ENCODE measurements at places on chromosomes 7 and 10.

GRCh38 chr7:121945066-121945465 lies 72.1 kb downstream of the PTPRZ1 start:
- DNase-seq, result no peak

DNA sequence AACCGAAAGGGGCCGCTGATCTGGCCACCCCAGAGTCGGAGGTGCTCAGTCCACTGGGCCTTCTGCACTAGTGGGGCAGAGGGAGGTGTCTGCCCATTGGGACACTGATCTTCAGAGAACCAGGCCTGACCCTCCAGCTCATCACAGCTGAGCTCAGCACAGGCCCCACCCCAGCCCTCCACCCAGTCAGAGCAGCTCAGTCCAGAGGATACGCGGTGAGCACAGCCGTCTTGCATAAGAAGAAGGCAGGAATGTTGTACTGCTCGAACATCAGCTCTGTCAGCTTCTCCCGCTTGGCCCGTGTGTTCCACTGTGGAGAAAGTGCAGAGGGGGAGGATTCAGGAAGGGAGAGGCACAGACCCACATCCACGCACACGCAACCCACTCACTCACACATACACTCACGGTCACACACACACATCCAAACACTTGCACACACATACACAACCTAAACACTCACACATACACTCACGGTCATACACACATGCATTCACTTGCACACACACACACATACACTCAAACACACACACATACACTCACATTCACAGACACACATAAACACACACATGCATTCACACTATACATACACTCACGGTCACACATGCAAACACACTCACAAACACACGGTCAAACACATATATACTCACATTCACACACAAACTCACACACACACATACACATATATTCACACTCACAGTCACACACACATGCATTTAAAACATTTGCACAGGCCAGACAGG lies 6.3 kb downstream of the ACTL6B start:
- DNase-seq, result no peak

- no peak for DNase-seq
These were observed 245.9 kb downstream of the SKAP2 start for GRCh38 chr7:26618449-26618848.

- no peak for DNase-seq
These were observed 172.3 kb upstream of the ADCY1 start for GRCh38 chr7:45401851-45402250.

DNA sequence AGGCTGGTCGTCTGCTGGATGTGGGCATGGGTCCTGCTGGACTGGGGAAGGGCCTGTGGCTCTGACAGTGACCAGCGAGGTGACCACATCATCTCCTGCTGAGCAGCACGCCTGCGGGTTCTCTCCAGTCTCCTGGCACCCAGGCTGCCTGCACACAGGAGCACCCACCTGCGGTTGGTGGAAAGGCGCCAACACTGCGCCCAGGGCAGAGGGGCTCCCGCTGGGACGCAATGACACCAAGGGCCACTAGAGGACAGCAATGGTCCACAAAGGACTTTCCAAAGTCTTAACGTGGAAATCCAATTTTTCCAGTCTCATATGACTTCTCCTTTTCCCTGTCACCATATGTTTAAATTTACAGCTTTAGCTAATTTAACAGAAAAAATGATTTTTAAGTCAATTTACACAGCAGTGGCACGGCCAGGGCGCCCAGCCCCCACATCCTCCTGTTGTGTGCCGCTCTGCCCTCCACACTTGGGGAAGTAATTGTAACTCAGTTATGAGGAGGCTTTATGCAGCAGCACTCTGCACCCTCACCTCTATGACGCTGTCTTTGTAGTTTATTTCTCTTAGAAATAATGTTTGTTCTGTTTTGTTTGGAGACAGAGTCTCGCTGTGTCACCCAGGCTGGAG lies 38.1 kb downstream of the CFAP46 start:
- peak; percentile 43 for DNase-seq

GRCh38 chr7:121873289-121874194 lies 581 bp downstream of the PTPRZ1 start:
- DNase-seq, result no peak

- DNase-seq, result no peak
These were observed 77.4 kb upstream of the PRR15 start for GRCh38 chr7:29486191-29486700.

- no peak for DNase-seq
These were observed 4.6 kb downstream of the EMX2 start for GRCh38 chr10:117547016-117547715.

- DNase-seq, result no peak
These were observed 72.6 kb downstream of the EPDR1 start for GRCh38 chr7:37993060-37993501.
